ENCODE measurements at places on chromosomes 2 and 18.
A peak's percentile ranks its signal among the peaks of the same experiment; 100 is the strongest.

GRCh38 chr2:137383391-137383790 lies 580.9 kb upstream of the HNMT start:
- no peak for DNase-seq

- no peak for DNase-seq
These were observed 69.7 kb upstream of the NRP2 start for GRCh38 chr2:205612636-205613035.

DNA sequence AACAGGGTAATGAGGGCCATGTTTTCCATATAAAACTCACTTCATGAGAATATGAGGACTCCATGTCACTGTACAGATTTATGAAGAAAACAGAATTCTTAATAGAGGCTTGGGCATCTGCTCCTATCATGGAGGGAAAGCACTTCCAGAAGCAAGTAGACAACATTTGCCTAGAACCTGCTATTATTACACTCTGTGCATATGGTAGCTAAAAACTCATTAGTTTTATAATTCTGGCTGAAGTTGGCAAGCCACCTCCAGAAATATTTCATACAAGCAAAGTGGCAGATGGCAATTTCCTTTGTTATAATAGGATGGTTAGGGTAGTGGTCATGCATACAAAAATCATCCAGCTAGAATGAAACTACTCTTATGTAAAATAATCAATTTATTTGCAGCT lies 65.8 kb upstream of the TLK1 start:
- DNase-seq, result no peak

- no peak for DNase-seq
These were observed 42.1 kb upstream of the TAF1B start for GRCh38 chr2:9800975-9801726.

DNA sequence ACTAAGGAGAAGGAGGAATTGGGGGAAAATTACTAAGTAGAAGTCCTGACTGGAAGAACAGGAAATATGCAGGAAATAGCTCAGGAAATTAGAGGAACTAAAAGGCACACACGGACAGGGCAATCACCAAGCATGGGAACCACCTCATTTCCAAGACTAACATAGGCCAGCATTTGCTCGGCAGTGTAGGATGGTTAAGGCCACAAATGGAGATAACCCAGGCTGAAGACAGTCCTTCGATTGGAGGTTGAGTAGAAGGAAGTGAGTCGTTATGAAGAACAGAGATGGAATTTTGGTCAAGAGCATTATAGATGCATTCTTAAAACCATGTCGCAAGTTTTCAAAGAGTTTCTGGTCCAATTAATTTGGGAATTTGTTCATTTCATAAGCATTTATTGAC lies 401.4 kb downstream of the ALK start:
- DNase-seq, result peak; percentile 53

- DNase-seq, result no peak
These were observed 82.8 kb downstream of the INHBB start for GRCh38 chr2:120428748-120429147.

DNA sequence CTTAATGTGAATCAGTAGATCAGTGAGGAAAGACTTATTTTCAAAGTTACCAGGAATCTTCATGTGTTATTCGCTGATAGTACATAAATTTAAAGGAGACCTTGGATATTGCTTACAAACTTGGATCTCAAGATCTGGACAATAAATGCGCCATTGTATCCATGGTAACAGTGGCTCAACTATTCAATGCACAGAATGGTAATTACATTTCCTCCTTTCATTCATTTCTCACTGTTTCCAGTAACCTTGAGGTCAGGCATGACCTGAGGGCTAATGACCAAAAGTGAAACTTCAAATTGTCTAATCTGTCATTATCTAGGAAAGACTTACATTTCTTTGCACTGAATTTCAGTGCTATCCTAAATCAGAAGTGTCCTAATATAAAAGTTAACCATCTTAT lies 8.1 kb downstream of the LRP2 start:
- no peak for DNase-seq

- no peak for DNase-seq
These were observed 110.2 kb upstream of the PIEZO2 start for GRCh38 chr18:11259469-11260150.

DNA sequence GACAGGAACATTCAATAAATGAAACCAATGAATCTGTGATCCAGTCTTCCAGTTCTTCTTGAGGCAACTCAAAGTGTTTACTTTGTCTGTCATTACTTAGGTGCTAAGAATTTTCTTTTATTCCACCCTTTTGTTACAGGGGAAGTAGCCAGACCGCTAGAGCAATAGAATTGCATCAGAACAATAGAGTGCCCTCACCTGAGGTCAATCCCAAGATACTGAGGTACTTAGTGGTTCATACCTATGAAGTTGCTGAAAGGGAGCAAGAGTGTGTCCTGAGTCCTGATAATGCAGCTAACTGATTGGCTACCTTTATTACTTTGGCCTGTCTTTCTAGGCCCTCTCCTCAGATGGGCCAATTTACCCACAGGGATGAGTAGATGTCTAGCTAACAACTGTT lies 359.4 kb upstream of the KCNH7 start:
- no peak for DNase-seq

DNA sequence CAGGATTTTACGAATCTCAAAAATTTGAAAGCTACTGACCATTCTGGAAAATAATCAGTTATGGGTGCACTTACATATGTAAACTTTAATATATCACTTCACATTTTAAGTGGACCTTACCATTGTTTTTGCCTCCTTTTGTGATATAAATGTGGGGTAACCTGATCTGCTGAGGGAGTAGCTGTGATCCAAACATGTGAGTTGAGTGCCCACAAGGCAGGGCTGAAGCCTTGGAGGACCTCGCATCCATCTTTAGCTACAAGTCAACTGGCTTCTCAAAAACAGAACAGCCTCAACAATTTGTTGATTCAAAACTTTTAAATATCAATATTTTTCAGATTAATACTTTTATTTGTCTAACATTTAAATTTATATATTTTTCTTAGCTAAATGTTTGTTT lies 178.2 kb downstream of the PLCL1 start:
- DNase-seq, result no peak

DNA sequence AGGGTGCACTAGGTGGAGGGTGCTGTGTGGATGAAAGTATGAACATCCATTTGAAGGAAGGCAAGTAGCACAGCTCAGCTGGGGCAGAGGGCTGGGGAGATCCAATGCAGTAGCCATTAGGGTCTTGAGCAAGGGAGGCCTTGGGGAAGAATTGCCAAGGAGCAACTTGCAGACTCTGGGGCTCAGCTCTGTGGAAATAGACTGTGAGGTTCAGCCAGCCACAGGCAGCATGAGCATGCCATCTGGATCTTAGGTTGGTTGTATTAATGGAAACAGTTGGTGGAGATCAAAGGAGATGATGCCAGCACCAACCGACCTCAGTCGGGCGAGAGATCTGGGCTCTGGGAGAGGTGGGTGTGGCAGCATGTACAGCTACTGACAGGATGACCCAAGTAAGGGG lies 5.6 kb downstream of the ZAP70 start:
- DNase-seq, result no peak

GRCh38 chr2:191006997-191007783 lies 6.8 kb downstream of the STAT1 start:
- DNase-seq, result no peak

- no peak for DNase-seq
These were observed 15.5 kb downstream of the LYG1 start for GRCh38 chr2:99285526-99285925.

- no peak for DNase-seq
These were observed 205.1 kb upstream of the NRP2 start for GRCh38 chr2:205477016-205477705.

DNA sequence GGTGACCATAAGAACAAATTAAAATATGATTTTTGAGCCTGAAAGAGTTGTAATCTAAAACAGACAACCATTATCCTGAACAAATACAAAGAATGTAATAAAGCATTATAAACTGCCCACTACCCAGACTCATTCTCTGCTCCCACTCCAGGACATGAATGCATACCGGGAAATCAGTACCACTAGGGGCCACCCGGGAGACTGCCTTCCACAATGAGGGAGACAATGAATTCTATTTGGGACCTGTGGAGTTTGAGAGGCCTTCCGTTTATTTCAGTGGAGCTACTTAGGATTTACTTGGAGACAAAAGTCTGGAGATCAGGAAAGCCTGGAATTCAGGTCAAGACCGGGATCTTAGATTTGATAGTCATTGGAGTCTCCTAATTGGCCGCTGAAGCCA lies 50.0 kb downstream of the NAB1 start:
- no peak for DNase-seq

DNA sequence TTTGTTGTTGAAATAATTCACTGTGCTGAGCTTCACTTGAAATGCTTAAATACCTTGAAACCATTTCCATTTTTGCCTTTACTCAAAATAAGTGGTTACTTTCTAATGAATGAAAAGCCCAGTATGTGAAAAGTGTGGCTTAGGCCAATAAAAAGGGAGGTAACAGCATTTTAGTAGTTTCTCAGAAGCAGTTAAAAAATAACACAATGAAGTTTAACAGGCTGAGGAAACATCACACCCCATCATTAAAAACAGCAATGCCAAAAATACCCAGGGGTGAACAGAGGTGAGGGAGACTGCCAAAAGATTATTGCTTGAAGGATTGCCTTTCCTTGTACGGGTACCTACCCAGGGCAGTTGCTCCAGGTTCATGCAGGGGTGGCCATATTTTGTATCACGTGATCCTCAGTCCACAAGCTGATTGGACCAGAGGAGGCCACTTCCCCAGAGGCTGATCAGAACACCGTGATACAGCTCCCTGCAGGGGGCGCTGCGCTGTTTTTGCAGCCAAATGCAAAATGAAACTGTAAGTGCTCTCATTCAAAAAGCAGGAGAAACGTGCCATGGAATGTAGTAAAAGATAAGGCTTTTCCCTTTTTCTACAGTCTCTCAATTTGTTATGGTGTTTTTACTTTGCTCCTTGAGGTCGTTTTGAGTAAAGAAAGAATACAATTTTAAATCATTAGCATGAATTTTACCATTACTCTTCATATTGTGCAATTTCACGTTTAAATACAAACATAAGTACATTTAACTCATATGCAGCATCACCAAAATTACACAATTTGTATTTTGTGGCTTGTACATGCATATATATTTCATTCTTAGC lies 70.2 kb upstream of the SH3BP4 start:
- DNase-seq, result no peak

- no peak for DNase-seq
These were observed 22.6 kb downstream of the MYL12B start for GRCh38 chr18:3284501-3284900.

GRCh38 chr2:220966636-220967035 lies 605.5 kb downstream of the EPHA4 start:
- DNase-seq, result peak; percentile 67

- peak; percentile 24 for DNase-seq
These were observed 98.9 kb upstream of the LGALSL start for GRCh38 chr2:64354857-64355680.

DNA sequence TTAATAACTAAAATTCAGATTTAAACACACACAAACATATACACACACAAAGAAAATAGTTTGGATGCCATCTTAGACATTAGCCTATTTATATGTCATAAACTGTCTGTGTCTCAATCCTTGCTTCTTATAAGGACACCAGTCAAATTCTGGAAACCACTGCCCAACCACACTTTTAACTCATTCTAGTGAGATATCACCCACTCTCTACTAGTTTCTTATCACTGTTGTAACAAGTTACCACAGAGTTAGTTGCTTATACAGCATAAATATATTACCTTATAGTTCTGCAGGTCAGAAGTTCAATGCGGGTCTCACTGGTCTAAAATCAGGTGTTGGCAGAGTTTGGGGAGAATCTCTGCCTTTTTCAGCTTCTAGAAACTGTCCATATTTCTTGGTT lies 239.1 kb downstream of the MTX2 start:
- DNase-seq, result no peak

DNA sequence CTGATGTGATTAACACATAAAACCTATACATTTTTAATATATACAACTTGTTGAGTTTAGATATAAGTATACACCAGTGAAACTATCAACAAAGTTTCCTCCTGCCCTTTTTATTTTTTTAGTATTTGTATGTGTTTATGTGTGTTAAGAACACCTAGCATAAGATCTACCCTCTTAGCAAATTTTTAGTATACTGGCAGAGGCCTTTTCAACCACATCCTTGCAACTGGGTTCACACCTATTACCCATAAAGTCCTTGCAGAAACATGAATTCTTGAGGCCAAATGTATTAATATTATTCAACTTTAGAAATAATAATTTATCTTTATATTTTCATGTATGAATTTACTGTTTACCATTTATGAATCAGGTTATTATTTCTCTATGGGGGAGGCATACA lies 119.7 kb upstream of the CRIM1 start:
- DNase-seq, result no peak

- no peak for DNase-seq
These were observed 576 bp downstream of the NYAP2 start for GRCh38 chr2:225400060-225400511.

DNA sequence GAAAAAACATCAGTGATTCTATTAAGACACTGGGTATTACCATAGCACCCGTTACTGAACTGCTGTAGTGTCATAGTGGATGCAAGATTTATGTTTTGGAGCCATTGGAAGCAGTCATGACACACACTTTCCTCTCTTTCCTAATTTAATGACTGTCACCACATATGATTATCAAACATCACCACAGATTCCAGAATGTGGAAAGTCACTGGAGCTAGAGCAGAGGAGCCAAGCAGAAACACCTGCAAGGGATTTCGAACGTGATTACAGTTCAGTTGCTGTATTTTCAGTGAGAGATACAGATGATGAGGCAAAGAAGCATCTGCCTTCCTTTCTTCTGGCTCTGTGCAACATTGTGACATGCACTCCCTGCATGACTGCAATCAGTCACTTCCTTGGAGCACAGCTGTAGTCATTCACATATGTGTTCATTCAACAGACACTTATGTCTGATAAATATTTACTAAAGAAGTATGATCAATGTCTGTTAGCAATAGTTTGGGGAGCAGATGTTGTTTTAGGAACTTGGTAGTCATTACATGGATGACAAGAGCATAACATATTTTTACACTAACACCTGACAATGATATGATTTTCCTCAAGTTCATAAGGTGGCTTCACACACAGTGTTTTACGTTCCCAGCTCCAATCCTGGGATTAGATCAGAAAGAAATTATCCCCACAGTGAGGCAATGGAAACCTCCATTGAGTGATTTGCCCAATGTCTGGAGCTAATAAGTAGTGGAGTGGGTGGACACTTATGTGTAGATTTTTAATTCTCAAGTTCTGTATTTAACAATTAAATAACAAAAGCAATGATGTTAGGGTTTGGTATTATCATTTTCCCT lies 416.6 kb downstream of the PLCL1 start:
- DNase-seq, result no peak

DNA sequence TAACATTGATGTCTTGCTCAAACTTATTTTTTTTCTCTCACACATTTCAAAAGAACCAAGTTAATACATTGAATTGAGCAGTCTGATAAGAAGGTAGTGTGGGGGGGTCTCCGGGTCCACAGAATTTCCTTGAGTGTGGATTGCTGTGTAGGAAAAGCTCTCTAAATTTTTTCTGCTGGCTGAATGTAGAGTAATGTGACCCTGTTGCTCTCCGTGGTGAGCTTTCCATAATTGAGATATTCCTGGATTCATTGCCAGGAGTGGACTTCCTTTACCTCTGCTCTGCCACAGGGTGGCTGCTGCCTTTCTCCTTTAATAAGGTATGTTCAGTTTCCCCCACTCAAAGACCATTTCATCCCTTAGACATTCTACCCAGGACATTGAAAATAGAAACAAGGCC lies 50.9 kb downstream of the PKP4 start:
- DNase-seq, result no peak

GRCh38 chr2:47236503-47237215 lies 81.6 kb upstream of the STPG4 start:
- DNase-seq, result no peak

Measured in AG04449 (cell line).